ENCODE measurements at places on chromosomes 6 and 20.

DNA sequence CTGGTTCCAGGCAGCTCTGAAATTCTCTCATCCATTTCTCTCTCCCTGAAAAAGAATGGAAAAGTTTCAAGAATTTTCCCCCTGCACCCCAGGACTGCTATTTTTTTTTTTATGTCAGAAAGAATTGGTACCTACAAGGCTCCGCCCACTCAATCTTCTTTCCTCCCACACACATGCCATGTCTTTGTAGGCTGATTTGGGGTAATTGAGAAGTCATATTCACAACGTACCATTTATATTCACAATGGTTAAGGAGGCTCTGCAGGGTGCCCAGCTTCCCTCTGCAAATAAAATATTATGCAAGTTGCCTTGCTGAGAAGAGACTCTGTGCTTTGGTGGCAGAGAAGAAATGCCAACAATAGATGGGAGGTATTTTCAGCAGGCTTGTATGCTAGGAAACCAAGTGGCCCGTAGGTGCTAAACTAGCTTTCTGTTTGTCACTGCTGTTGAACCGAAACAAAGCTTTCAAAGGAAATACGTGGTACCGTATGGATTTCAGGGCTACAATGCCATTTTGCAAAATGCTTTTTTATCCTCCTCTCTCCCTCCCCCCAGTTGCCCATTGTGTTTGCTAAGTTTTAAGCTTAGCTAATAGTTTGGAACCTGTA lies 150.0 kb downstream of the PHACTR1 start:
- no peak for DNase-seq

GRCh38 chr6:152993431-152993830 lies 9.1 kb downstream of the MTRF1L start:
- no peak for DNase-seq

- no peak for DNase-seq
Observed at GRCh38 chr20:9498322-9498721, 16.1 kb upstream of the LAMP5 start.

DNA sequence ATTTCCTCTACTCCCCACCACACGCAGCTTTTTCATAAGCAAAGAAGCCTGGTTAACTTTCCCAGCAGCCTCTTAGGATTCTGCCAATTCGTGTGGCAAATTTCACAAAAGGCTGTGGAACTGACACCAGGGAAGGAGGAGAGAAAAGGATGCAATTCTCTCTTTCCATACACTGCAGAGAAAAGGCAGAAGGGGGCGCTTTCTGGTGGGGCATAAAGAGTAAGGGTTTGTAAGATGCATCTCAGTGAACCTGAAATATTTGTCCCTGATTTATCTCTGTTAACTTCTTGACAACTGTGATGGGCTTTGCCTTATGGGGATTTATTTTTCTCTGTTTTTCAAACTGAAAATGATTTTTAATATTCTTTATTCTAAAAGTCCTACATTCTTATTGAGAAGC lies 45.5 kb upstream of the GLP1R start:
- DNase-seq = no peak

DNA sequence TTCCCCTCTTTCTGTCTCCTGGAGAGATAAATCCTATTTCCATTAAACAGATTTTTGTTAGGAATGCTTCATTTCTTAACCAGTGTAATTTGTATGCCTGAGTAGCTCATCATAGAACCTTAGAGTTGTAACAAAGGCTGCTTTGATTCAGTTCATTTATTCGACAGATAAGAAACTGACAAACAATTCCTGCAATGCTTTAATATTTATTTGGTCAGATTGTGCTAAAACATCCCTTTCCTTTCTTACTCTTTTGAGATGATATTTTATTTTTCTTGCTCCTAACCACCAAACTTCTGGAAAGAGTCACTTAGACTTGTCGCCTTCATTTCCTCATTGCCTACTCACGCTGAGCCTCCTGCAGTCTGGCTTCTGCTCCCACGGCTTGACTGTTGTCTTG lies 89.0 kb upstream of the SUPT3H start:
- no peak for DNase-seq

DNA sequence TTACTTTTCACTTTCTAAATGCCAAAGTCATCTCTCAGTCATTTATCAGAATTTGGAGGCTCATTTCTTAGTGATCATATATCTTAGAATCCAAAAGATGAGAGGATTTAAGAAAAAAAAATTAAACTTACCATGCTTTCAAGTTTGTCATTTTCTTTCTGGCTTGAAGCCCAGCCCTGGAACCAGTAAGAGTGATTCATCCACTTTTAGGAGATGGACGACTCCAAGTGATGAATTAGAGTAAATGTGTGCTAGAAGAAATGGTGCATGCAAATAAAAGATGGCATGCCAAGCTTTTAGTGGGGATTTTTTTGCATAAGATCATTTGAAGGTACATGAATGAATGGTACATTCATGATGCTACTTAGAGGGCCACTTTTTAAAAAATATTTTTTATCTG lies 20.1 kb downstream of the PLCB1 start:
- DNase-seq = no peak

- no peak for DNase-seq
Observed at GRCh38 chr20:52913650-52914387, 58.3 kb upstream of the TSHZ2 start.

- DNase-seq = no peak
Observed at GRCh38 chr6:7827142-7827541, 83.4 kb downstream of the TXNDC5 start.

All from NCI-H2171 treated with DMSO at 0.1 percent for 48 hours (cell line).